ENCODE measurements at places on chromosomes 3 and 15.
A peak's percentile ranks its signal among the peaks of the same experiment; 100 is the strongest.

DNA sequence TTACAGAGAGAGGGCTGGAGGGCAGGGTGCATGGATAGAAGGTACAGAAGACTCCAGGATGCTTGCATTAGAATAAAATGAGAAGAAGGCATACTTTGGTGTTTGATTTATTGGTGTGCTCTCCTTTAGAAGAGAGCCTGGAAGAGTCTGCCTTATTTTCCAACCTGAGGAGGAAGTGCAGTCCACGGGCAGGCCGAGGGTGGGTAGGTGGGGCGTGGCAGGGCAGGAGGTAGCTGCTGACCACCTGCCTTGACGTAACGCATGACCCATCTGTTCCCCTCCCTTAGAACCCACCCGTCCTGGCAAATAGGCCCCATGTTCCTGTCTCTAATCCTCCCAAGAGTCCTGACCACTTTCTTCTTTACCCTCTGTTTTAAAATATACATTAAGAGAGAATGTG, 222.3 kb upstream of the LYSMD4 start:
- DNase-seq: no peak

DNA sequence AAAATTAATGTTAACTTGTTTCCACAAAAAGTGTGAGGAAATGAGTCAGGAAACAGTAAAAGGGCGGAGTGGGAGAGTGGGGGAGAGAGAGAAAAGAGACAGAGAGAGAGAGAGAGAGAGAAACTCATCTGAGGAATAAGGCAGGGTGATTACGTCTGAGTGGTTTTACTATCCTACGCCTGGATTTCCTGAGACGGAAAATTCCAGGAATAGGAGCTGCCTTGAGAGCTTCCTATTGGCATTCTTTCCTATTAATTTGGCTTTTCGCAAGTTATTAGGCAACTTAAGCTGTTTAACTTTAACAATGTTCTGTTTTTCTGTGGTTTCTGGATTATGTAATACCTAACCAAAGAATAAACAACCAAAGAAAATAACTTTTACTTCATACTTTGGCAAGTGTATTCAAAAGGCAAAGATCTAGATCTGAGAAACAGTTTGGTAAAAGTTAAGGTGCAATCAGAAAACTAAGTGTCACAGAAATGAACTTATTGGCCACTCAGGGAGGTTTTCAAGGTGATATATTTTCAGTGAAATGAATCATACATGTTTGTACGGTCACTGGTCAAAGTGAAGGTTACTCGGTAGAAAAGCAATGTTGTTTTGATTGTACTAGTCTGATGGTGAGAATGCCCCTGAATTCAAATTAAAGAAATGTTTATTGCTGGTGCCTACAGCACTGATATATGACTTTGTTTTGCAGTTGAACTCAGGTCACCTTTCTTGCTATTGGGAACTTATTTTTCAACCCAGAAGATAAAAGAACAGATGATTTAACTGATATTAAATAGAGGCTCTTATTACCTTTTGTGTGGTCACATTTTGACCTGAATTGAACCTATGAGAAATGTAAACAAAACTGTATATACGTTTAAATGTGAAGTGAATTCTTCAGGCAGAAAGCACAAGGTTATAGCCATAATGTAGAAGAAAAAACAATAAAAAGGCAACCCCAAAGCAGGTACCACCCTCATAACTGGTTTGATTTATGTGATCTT, 39.9 kb upstream of the TNFSF10 start:
- DNase-seq: no peak

GRCh38 chr15:66142285-66142684, 111.3 kb downstream of the MEGF11 start:
- no peak for DNase-seq

- no peak for DNase-seq
These were observed 45.7 kb downstream of the ARMC8 start for GRCh38 chr3:138232705-138233364.

- DNase-seq: peak; percentile 32
These were observed 62.8 kb downstream of the OTOL1 start for GRCh38 chr3:161559177-161559998.

- DNase-seq: no peak
These were observed 44.8 kb downstream of the MAP2K5 start for GRCh38 chr15:67587331-67587730.

GRCh38 chr3:4852780-4853748, 126.2 kb upstream of the BHLHE40 start:
- DNase-seq: no peak

- no peak for DNase-seq
These were observed 161.5 kb upstream of the PFN2 start for GRCh38 chr3:150132101-150132749.

Data from head of caudate nucleus (tissue), 42 donors.